ENCODE measurements at places on chromosomes 3 and 15. TPM values are rescaled to one million over a fixed set of nuclear protein-coding genes. Genes with fewer than 3 reads are reported as not detected.

Gene CPLX3
- total RNA-seq: not detected

GRCh38 chr3:8313560-8314267, 187.9 kb upstream of the LMCD1 start:
- DNase-seq: no peak

DNA sequence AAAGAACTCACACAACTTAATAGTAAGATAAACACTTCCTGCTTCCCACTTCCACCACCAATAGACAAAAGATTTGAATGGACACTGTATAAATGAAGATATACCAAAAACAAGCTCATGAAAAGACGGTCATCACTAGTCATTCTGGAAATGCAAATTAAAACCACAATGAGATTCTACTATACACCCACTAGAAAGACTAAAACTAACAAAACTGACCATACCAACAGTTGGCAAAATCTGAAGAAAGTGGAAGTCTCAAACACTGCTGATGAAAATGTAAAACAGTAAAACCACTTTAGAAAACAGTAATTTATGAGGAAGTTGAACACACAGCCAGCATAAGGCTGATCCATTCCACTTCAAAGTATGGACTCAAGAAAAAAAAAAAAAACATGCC, 35.6 kb upstream of the CD96 start:
- DNase-seq: no peak

Gene CYP19A1
- total RNA-seq: not detected

DNA sequence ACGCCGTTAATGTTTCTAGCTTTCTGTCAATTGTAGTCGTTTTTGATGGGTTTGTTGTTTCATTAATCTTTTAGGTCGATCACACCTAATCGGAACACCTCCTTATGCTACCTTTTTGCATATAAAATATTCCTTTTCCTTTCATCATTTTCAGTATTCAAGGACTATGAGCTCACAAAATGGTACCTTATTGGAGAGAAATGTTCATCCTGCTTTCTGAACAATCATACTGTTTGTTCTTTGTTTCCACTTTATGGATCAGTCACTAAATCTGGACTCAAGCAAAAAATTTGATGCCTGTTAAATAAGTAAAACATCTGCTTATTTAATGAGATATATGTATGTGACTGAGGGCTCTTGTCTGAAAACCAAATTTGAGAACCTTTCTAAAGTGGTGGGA, 1.1 kb downstream of the KIF15 start:
- DNase-seq: no peak

GRCh38 chr15:62849316-62850106, 193.0 kb upstream of the TPM1 start:
- no peak for DNase-seq

Gene SKOR1
- total RNA-seq: 0.35 TPM

Gene NLGN1
- total RNA-seq: 0.92 TPM

- no peak for DNase-seq
Observed at GRCh38 chr3:141235661-141236171, 4.1 kb downstream of the PXYLP1 start.

Gene A4GNT
- total RNA-seq: not detected

Gene ERC2
- total RNA-seq: 0.77 TPM

DNA sequence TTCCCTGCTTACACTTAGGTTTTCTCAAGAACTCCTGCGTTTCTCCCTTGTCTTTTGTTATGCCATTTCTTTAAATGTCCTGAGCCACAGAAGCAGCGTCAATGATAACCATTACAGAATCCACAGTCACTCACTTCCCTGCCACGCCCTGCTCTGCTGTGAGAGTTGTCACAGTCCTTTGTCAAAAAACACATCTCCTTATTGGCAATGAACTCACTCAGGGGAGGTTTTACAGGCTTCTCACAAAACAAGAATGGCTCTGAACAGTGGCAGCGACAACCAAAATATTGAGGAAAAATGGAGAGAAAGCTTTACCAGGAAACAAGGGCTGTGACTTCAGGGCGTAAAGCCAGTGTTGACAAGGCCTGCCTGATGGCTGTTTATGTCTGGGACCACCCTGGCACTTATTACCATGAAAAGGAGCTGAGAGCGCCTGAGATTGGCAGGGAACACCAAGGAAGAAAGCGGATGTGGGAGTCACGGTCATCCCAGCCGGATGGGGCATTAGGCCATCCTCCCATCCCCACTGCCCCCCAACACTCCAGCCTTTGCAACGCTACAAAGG, 111.5 kb downstream of the ADAMTS9 start:
- DNase-seq: no peak

Gene KNG1
- not detected for total RNA-seq

- DNase-seq: peak; percentile 85
Observed at GRCh38 chr3:52001443-52001974, 5.8 kb upstream of the RPL29 start.

Gene ZIC1
- total RNA-seq: not detected

DNA sequence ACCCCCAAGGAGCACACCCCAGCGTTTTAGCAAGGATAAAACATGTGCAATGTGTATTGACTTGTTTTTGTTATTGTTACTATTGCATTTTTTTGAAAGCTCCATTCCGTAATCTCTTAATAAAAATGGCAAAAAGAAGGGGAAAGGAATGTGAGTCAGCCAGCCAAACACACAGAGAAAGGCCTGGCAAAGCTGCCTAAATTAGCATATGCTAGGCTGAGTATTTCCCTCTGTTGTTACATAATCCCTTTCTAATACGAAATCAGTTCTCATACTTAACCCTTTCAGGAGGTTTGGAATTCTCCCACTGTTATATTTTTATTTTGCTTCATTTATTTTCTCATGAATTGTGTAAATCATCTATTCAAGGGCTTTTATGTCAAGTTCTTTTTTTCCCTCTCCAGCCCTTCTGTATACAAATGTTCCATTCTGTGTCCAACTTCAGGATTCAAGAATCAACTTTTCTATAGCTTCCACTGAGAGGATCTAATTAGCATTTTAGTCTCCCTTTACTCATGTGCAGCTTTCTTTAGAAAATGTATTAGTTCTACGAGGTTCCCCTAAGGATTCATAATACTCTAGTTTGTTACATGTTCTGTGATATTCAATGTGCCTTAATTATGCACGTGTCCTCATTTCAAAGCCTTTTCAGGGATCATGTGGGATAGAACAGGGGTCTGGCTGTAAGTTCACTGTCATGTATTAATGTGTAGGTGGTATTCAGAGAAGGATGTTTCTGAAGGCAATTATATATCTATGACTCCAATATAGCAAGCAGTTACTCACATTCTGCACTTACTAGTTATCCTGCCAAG, 9.2 kb downstream of the CADM2 start:
- DNase-seq: no peak

DNA sequence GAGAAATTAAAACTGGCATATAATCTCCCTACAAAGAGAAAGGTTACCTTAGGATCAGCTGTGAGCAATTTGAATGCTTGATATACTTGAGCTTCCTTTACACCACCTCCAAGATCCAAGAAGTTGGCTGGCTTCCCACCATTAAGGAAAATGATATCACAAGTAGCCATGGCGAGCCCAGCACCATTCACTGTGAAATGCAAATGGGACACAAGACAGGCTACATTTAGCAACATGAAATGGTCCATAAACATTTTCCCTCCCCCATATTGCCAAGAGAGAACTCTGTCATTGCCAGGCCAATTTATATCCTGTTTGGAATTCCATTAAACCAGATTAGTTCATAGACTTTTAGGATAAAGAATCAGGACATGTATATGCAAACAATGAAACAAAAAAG, 158.7 kb downstream of the SUCLG2 start:
- no peak for DNase-seq

Gene CLSTN2
- not detected for total RNA-seq

Gene AADACL2
- total RNA-seq: not detected

DNA sequence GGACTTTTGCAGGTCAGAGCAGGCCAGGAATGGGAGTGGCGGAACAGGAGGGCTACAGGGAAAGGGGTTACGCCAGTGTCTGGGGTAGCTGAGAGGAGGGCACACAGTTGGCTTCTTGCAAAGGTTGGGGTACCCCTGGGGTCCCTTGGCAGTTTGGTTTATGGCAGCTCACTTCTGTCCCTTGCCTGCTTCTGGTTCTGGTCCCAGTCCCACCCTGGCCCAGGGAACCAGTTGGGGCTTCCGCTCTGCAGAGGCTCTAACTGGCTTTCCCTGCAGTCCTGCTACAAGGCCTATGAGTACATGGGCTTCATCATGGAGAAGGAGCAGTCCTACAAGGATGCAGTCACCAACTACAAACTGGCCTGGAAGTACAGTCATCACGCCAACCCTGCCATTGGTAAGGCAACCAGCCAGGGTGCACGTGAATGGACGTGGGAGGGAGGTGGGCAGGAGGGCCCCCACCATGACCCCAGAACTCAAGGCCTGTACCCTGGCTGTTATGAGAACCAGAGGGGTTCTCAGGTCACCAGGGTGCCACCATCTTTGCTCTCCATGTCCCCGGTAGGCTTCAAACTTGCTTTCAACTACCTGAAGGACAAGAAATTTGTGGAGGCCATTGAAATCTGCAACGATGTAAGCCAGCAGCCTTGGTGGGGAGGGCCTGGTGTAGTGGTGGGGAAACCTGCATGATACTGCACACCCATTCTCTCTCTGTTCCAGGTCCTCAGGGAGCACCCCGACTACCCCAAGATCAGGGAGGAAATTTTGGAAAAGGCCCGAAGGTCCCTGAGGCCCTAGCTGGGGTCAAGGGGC, 15.2 kb downstream of the CSRNP1 start:
- no peak for DNase-seq

GRCh38 chr3:42732196-42732828, 29.7 kb upstream of the HHATL start:
- DNase-seq: no peak

GRCh38 chr3:167287308-167287707, 92.8 kb downstream of the ZBBX start:
- no peak for DNase-seq

GRCh38 chr3:15486020-15486419, 35.5 kb downstream of the COLQ start:
- no peak for DNase-seq

Measured in PC-3 (cell line).